Stimulated activated CD4-positive, alpha-beta T cell treated with anti-CD3 and anti-CD28 coated beads, Interleukin-1b, Interleukin-23, amount 100 ng/mL, for 1 hour (primary cell): ENCODE measurements at places on chromosomes 3 and 15.

- no peak for DNase-seq
Measured at GRCh38 chr15:49686599-49686998, 65.8 kb downstream of the DTWD1 start.

- no peak for DNase-seq
Measured at GRCh38 chr3:15221574-15222217, 15.7 kb downstream of the CAPN7 start.

- DNase-seq, result no peak
Measured at GRCh38 chr15:34652726-34653033, 69.2 kb upstream of the GOLGA8B start.

DNA sequence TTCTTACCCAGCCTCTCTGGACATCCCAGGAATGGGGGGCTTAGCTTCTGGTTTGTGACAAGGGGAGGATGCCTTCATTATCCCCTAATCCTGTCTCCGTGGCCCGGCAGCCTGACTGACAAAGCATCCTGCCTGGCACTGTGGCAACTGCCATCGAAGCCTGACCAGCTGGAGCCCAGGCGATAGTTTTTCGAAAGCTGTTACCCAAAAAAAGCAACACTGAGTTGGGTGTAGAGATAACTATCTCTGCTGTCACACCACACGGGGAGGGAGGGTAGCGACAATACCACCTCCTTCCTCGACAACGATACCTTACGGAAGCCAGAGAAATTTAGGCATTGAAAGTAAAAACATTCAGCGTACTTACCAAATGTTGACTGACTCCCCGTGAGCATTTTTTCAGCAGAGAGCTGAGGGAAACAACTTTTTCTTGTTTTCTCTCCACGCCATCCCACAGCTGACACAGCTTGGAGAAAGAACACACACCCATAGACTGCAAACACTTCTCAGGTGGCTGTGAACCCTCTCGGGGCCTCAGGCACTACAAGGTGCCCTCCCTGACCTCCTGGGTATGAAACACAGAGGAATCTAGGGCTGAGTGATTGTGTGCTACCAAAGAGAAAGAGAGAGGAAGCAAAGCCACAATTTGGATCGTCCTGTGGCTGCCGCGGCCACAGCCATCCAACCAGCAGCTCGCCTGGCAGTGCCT lies 361.9 kb upstream of the ICE2 start:
- no peak for DNase-seq

- DNase-seq, result no peak
Measured at GRCh38 chr3:72538070-72538745, 310.0 kb downstream of the SHQ1 start.

DNA sequence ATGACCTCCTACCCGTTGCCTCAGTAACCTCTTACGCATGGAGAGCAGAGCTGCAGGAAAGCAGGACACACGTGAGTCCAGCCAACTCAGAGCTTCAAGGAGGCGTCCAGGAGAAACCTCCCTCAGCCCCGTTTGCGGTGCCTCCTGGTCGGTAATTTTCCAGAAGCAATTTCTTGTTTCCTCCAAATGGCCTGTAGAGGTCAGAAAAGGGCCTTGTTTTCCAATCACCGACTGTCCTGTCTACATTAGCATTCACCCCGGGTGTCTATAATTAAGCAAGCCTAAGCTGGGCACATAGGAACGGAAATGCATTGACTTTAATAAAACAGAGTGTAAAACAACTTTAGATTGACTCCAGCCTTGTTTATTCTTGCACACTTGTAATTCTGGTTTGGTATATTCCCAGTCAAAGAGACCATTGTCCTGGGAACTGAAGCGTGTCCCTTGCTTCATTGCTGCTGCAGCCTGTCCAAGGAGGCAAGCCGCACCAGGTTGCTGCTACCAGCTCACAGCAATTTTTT lies 836.2 kb downstream of the AGBL1 start:
- no peak for DNase-seq

- no peak for DNase-seq
Measured at GRCh38 chr15:25694239-25694584, 168.9 kb downstream of the ATP10A start.

DNA sequence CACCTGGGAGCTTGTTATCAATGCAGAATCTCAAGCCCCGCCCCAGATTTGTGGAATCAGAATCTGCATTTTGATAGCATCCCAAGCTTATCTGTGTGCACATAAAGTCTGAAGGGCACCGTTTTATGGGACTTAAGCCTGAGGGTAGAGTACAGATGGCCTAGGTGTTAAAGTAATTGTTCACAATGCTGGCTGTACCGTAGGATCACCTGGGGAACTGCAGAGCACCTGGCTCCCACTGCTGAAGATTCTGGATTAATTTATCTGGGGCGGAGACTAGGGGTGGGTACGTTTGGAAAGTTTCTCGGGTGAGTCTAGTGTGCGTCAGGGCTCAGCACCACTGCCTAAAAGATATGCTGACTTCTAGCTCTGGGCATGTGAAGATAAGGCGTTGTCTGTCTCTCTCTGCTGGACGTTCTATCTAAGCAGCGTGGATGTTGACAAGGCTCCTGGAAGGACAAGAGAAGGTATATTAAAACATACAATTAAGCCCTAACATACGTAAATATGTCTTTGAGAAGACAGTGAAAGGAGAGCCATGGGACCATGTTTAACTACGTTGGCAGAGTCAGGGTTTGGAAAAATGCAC lies 63.2 kb upstream of the RASGRP1 start:
- DNase-seq, result no peak

DNA sequence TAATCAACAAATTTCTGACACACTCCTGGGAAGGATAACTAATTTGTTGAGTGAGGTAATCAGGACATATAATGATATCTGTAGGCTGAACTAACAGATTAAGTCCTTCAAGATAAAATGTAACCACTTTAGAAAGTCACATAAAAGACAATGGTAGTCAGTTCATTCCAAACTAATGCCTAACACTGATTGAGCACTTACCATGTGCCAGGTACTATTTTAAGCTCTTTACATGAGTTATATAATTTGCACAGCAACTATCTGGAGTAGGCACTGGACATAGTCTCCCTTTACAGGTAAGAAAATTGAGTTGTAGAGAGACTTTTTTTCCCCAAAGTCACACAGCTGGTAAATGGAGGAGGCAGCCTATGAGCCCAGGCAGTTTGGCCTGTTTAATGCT lies 211.2 kb upstream of the CFAP20DC start:
- DNase-seq, result no peak

- no peak for DNase-seq
Measured at GRCh38 chr15:79538527-79538926, 106.4 kb downstream of the MINAR1 start.

DNA sequence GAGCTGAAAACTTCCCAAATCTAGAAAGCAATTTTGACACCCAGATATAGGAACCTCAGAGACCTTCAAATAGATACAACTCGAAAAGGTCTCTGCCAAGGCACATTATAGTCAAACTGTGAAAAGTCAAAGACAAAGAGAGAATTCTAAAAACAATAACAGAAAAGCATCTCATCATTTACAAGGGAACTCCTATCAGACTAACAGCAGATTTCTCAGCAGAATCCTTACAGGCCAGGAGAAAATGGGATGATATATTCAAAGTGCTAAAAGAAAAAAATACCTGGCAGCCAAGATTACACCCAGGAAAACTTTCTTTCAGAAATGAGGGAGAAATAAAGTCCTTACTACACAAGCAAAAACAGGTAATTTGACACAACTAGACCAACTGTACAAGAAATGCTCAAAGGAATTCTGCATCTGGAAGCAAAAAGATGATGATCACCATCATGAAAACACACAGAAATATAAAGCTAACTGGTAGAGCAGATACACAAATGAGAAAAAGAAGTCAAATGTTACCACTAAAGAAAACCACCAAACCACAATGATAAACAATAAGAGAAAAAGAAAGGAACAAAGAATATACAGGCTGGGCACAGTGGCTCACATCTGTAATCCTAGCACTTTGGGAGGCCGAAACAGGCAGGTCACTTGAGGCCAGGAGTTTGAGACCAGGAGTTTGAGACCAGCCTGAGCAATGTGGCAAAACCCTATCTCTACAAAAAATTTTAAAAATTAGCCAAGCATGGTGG lies 50.4 kb downstream of the ADAM10 start:
- no peak for DNase-seq

DNA sequence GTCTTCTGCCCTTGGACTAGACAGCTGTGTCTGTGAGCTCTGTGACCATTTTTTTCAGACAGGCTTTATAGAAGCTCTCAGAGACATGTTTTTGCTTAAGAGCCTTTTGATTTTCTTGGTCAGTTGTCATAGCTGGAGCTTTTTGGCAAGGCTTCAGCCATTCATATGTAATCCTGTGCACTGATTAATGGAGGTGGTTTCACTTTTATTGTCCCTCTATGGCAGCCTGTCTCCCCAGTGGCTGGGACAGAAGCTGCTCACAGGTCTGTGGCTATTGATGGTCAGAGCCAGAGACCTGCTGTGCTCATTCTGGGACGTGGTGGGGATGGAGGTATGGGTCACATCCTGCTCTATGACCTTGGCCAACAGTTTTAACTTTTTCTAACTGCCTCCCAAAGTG lies 226.6 kb upstream of the LRRFIP2 start:
- no peak for DNase-seq

DNA sequence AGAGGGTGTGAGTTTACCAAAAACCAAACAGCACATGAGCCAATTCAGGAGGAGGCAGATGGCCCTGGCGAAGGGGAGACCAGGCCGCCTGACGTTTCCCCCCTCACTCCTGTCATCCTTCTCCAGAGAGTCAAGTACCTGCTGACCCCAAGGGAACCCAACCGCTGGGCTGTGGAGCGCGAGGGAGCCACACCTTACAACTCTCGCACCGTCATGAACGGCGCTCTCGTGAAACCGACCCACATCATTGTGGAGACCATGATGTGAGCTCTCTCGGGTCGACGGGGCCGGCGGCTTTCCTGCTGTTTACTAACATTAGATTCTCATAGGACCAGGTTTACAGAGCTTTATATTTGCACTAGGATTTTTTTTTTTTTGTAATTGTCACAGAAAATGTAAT lies 55.4 kb downstream of the GRIP2 start:
- no peak for DNase-seq

DNA sequence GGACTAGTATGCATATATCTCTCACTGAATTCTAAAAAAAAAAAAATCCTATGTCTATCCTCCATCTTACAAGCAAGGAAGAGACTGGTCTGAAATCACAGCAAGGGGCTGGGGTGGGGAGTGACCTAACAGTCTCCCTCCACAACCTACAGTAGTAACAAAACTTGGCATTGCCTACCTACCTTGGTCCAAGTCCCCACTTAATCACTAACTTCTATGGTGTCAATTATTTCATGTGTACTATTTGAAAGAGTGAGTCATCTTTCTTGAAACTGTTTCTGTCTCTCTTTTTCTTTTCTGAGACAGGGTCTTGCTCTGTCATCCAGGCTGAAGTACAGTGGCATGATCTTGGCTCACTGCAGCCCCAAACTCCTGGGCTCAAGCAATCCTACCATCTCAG lies 36.8 kb downstream of the CHAC1 start:
- no peak for DNase-seq

GRCh38 chr3:121063628-121064027 lies 155.6 kb downstream of the STXBP5L start:
- DNase-seq, result no peak

GRCh38 chr3:155737844-155738460 lies 6.9 kb downstream of the PLCH1 start:
- no peak for DNase-seq

- DNase-seq, result no peak
Measured at GRCh38 chr3:124178531-124178930, 186.6 kb upstream of the ROPN1 start.

- no peak for DNase-seq
Measured at GRCh38 chr3:30349507-30349906, 256.9 kb upstream of the TGFBR2 start.

GRCh38 chr3:169260296-169260695 lies 403.2 kb downstream of the MECOM start:
- no peak for DNase-seq

DNA sequence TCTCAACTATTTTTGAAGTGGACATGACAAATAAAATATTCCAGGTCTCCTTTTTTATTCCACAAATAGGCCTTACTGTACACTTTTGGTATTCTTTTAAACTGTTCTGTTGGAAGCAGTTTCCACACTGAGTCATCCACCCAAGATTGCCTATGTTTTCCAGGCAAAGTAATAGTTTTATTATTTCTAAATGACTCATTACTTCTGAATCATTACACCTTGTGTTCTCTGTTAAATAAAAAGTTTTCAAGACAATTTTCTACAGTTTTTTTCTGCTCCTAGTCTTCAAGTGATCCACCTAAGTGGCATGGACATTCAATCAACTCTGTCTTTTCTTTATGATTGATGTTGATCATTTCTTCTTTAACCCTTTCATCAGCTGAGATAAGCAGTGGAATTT lies 26.5 kb downstream of the PPP2R3A start:
- no peak for DNase-seq

- DNase-seq, result no peak
Measured at GRCh38 chr15:31292391-31293015, 34.1 kb upstream of the KLF13 start.

DNA sequence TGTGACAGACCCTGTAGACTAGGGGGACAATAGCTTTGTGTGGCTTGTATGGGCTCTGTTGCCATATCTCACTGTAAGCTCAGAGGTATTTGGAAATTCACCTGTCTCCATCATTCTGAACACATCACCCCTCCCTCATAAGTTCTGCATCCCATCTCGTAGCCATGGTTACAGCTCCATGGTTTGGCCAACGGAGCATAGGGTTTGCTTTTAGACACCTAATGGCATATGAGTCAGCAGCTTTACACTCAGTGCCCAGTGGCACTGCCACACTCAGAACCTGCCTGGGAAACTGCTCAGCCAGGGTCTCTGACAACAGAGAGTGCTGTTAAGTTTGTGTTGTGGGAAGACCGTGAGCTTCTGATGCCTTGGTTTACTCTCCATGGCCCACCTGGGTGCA lies 67.3 kb downstream of the CCK start:
- DNase-seq, result no peak

DNA sequence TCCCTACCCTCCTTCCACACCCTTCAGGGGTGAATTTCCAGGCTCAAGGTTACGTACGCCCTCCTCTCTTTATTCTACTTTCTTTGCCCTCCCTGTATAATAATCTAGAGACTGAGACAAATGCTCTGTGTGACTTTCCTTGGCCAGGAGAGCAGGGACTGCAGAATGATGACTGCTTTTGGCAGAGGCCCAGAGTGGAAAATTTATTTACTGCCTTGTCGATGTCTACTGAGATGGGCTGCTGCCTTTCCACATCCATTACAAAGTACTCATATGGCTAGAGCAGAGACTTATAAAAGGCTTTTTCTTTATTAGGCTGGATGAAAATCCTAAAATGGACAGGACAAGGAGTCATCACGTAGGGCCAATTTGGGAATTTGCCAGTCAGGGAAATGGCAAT lies 576.2 kb downstream of the TUSC7 start:
- no peak for DNase-seq

DNA sequence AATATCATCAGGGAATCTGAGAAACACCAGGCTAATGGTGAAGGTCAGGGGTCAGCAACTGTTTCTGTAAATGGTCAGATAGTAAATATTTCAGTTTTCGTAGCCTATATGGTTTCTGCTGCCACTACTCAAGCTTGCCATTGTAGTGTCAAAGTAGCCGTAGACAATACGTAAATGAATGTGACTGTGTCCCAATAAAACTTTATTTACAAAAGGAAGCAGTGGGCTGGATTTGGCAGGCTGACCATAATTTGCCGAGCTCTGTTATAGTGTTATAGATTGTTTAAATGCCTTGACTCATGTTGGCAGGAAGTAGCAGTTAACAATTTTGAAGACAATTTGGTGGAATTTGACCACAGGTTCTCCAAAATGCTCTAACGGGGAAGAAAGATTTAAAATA lies 548.2 kb downstream of the FOXP1 start:
- no peak for DNase-seq

- DNase-seq, result no peak
Measured at GRCh38 chr3:190811775-190812480, 50.6 kb downstream of the GMNC start.

- DNase-seq, result no peak
Measured at GRCh38 chr3:32203854-32204253, 34.6 kb upstream of the CMTM8 start.
